ENCODE measurements at places on chromosomes 7 and 10.

GRCh38 chr7:141201145-141201885, 127.5 kb downstream of the TMEM178B start:
- DNase-seq, result no peak

- no peak for DNase-seq
These were observed 21.3 kb upstream of the LIPM start for GRCh38 chr10:88781206-88781605.

DNA sequence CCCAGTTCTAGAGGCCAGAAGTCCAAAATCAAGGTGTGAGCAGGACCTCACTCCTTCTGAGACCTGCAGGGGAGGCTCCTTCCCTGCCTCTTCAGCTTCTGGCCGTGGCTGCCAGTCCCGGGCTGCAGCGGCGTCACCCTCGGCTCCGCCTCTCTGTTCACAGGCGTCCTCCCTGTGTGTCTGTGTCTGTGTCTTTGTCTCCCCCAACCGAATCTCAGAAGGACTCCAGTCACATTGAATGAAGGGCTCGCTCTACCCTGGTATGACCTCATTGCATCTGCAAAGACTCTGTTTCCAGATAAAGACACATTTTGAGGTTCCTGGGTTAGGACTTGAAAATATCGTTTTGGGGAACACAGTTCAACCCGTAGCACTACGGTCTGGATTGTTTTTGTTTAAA, 33.1 kb upstream of the GALNT11 start:
- DNase-seq, result peak; percentile 47

- DNase-seq, result peak; percentile 15
These were observed 31.8 kb upstream of the ABCA13 start for GRCh38 chr7:48139459-48139858.

- no peak for DNase-seq
These were observed 3.7 kb downstream of the METTL27 start for GRCh38 chr7:73838642-73839041.

- peak; percentile 30 for DNase-seq
These were observed 46.3 kb upstream of the SHH start for GRCh38 chr7:155858521-155859061.

GRCh38 chr10:7832060-7832459, 13.8 kb downstream of the TAF3 start:
- DNase-seq, result no peak

- no peak for DNase-seq
These were observed 29.2 kb upstream of the NAMPT start for GRCh38 chr7:106313966-106314365.

- DNase-seq, result peak; percentile 70
These were observed 1247.8 kb downstream of the GATA3 start for GRCh38 chr10:9302140-9302746.

DNA sequence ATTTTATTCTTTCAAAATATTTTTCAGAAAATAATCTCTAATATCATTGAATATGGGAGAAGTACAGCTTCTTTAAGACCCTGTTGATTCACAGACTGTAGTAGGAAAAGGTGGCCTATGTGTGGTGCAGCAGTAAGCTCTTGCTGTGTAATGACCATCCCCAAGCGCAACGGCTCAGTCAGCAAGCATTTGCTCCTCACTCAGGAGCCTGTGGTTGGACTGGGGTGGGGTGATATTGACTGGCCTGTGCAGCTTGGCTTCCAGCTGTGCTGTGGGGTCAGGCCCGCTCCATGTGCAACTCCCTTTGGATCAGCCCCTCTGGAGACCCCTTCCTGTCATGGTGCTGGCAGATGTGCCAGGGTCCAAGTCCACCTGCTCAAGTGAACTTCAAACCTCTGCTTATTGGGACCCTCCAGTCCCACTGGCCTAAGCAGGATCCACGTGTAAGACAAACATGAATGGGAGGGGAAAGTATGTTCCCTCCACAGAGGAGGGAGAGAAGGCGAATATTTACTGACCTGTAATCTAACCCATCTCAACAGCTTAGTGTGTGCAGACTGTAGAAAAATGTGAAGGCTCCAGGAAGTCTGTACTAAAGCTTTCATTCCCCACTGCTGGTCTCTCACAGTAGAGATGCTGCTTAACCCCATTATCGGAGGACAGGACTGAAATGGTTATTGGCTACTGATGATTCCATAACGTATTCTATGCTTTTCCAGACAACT, 239.7 kb downstream of the WDR37 start:
- no peak for DNase-seq

GRCh38 chr7:112133328-112133727, 72.9 kb downstream of the DOCK4 start:
- no peak for DNase-seq

- no peak for DNase-seq
These were observed 28.9 kb upstream of the NPY start for GRCh38 chr7:24255139-24255538.

DNA sequence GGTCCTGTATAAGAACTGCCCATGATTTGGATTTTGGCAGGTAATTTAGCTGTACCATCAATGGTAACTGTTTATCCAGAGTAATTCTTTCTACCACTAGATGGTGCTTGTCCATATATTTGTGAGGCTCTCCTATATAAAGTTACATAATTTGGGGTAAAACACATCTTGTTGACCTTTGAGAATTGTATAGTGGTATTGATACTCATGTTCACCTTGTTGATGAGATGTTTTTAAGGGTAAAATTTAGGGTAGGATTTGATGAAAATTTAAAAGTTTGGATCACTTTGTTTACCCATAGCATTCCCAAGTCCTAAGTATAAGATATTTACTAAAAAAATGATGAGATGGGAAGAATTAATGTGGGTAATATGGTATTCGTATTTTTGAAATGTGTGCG, 31.6 kb downstream of the ST7 start:
- DNase-seq, result peak; percentile 44

Measured in fibroblast of mammary gland (primary cell).